ENCODE measurements at places on chromosomes 4 and X.
A peak's percentile ranks its signal among the peaks of the same experiment; 100 is the strongest.

- DNase-seq = no peak
These were observed 169.2 kb upstream of the ATP6AP2 start for GRCh38 chrX:40411340-40412111.

DNA sequence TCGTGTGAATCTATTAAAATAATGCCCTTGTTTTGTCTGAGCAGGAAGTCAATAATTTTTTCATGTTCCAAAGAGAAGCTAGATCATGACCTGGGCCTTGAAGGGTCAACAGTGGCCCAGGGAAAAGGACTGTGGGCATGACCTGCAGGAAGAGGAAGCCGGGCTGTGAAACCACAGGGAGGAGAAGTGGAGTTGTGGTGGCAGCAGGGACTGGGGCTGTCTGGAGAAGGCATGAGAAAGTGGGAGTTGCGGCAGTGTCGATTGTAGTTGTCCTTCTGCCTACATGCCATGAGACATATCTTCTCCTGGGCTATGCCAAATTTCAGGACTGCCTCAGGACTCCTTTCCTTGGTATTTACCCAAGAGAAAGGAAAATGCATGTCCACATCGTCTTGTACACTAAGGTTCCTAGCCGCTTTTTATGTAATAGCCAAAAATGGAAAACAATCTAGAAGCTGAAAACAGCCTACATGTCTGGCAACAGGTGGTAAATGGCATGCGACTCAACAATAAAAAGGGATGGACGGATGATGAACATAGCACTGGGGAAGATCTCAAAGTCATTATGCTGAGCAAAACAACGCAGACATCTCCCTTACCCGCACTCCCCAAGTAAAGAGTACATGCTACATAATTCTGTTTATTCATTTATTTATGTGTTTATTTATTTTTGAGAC, 13.6 kb upstream of the PTTG2 start:
- no peak for DNase-seq

- no peak for DNase-seq
These were observed 18.8 kb upstream of the CLDN34 start for GRCh38 chrX:9948406-9948805.

DNA sequence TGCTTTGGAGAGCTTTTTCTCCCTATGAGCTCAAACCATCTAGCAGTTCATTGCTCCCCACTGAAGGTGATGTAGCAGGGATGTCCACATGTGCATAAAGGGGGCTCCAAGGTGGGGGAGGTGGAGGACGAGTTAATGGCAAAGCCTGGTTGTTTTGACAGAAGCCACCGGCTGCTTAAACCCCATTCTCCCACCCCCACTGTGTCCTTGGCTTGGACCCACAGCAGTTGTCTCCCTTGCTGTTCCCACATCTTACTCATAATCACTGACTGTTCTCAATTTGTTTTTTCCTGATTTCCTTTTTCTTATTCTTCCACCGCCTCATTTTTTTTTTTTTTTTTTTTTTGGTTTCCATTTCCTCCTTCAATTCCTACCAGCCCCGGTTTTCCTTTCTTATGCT, 72.7 kb downstream of the GEMIN8 start:
- no peak for DNase-seq

DNA sequence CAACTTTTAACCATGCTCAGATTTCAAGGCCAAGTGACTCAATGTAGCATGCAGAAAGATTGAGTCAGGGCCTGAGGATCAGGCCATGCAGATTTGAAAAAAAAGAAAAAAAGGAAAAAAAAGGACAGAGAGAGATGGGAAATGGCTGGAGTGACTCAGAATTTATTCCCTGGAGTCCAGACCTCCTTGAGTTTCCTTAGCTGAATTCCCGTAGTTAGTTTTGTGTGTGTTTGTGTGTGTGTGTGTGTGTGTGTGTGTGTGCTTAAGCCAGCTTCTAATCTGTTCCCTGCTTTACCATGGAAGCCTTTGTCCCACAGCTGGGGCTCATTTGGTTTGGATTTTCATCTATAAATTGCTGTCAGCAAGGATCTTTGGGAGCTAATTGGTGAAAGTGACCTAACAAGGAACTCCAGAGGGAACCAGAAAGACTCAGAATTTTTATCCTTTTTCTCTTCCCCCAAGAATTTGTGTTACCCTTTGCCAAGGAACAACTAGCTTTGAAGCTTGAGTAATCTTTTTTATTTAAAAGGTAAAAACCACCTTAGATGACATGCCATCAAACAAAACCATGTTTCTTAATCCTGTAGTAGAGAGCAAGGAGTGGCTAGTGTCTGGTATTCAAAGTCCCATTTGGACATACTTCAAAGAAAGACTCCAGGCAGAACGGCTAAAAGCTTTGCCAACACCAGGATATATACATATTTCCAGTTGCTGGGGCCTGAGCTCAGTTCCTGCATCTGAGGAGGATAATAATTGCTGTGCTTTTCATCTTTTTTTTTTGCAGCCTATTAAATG, 109.0 kb upstream of the DDIT4L start:
- DNase-seq = no peak

- DNase-seq = no peak
These were observed 889.7 kb downstream of the PDHA2 start for GRCh38 chr4:96729641-96730040.

GRCh38 chr4:81552086-81552485, 80.4 kb upstream of the RASGEF1B start:
- no peak for DNase-seq

DNA sequence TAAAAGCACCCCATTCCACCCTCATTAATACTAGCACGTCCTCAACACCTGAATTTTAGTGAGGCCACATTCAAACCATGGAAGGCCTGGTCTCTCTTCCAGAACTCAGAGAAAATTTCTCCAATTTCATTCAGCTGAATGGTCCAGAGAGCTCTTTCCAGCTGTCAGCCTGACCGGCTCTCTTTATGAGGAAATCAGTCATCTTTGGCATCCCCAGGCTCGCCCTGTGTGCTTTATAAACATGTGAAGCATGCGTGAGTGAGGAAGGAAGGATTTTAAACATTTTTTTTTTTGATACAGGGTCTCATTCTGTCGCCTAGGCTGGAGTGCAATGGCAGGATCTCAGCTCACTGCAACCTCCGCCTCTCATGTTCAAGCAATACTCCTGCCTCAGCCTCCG, 1812.9 kb upstream of the TENM3 start:
- DNase-seq = no peak

GRCh38 chr4:47213971-47214370, 182.6 kb downstream of the GABRB1 start:
- DNase-seq = no peak

DNA sequence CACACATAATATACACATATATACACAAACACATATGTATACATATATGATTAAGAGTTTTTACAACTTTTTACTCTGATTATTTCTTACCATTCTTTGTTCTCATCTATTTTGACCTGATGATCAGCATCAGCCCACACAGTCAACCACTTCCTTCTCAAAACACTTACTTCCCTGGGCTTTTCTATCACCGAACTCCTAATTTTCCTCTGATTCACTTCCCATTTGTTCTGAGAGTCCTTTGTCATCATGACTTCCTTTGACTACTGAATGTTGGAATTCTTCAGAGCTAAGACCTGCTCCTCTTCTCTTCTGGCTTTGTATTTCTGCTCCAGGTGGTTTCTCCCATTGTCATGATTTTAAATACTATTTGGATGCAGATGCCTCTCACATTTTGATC, 209.5 kb upstream of the AFF2 start:
- no peak for DNase-seq

DNA sequence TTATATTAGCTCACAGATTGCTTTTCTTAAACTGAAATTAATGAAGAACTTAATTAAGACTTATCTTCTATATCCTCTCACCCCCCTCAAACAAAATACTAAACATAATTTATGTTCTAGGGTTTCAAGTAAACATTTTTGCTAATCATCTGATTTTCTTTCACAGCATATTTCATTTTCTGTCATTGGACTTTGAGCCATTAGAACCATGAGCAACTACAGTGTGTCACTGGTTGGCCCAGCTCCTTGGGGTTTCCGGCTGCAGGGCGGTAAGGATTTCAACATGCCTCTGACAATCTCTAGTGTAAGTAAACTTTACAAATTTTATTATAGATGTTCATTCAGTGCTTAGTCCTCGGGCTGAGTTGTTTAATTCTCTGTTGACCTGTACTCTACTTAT, 3.3 kb downstream of the PDLIM5 start:
- DNase-seq = peak; percentile 58

- no peak for DNase-seq
These were observed 148.3 kb downstream of the DCTD start for GRCh38 chr4:182768838-182769237.

GRCh38 chr4:13920111-13920875, 292.8 kb upstream of the BOD1L1 start:
- no peak for DNase-seq

GRCh38 chr4:127586922-127587571, 45.7 kb upstream of the INTU start:
- no peak for DNase-seq

- DNase-seq = no peak
These were observed 60.4 kb downstream of the F11 start for GRCh38 chr4:186326391-186326790.

GRCh38 chr4:69727426-69727825, 33.0 kb downstream of the SULT1B1 start:
- no peak for DNase-seq

GRCh38 chrX:150616179-150616862, 47.9 kb downstream of the MTM1 start:
- no peak for DNase-seq

- DNase-seq = no peak
These were observed 36.5 kb downstream of the HERC3 start for GRCh38 chr4:88628746-88629145.

- DNase-seq = no peak
These were observed 383.4 kb upstream of the FGF13 start for GRCh38 chrX:139094671-139095592.

DNA sequence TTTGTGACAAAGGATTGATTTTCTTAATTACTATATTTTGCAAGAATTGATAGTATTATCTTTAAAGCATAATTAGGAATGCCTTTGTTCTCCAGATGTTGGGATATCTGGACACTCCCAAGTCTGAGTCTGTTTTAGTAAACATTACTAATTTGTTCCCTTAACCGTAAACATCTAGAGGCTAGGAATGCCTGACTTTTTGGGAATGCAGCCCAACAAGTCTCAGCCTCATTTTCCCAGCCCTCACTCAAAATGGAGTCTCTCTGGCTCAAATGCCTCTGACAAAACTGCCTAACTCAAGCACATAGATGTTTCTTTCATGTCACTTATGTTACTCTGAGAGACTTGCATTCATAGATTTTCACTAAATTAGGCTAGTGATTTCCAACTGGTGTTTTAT, 297.0 kb upstream of the CLNK start:
- DNase-seq = no peak

- DNase-seq = no peak
These were observed 211.5 kb downstream of the PDGFRA start for GRCh38 chr4:54440394-54441136.

GRCh38 chr4:123580981-123581664, 184.5 kb downstream of the SPRY1 start:
- DNase-seq = no peak

DNA sequence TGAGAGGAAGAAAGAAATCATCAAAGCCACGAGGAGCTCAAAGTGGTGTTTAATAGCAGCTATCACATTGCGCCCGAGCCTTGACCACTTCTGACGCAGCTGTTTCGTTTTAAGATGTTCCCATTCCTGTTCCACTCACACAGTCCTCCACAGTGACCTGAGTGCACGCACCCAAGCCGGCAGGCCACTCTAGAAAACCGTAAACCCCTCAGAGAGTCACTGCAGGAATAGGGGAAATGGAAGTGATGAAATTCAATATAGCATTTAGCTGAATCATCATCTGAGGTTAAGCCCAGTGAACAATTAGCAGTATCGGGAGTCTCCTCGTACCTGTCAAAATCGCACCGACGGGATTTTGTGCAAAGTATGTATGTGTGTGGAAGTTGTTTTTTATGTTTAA, 17.9 kb upstream of the HAND2 start:
- no peak for DNase-seq

DNA sequence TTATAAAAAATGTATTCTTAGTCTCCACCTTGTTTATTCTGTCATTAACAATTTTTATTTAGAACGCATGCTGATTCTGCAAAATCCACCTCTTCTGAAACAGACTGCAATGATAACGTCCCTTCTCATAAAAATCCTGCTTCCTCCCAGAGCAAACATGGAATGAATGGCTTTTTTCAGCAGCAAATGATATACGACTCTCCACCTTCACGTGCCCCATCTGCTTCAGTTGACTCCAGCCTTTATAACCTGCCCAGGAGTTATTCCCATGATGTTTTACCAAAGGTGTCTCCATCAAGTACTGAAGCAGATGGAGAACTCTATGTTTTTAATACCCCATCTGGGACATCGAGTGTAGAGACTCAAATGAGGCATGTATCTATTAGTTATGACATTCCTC, 75.6 kb upstream of the SMARCA5 start:
- DNase-seq = no peak

- no peak for DNase-seq
These were observed 110.8 kb upstream of the FAM9B start for GRCh38 chrX:9144701-9145241.

DNA sequence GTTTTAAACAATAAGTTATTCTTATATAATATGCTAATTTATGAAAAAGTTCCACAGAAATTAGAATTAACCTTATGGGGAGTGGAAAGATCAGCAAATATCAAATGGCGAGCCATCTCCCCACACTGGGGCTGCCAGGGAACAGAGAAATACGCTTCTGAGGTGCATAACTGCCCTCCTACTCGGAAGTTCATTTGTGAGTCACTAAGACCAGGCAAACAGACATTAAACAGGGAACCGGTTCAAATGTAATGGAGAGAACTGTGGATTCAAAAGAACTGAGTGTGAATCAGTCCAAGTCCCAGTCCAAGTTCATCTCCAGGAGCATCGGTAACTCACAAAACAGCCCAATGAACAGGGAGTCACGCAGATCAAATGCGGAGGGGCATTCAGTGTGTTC, 11.4 kb upstream of the S100G start:
- no peak for DNase-seq

DNA sequence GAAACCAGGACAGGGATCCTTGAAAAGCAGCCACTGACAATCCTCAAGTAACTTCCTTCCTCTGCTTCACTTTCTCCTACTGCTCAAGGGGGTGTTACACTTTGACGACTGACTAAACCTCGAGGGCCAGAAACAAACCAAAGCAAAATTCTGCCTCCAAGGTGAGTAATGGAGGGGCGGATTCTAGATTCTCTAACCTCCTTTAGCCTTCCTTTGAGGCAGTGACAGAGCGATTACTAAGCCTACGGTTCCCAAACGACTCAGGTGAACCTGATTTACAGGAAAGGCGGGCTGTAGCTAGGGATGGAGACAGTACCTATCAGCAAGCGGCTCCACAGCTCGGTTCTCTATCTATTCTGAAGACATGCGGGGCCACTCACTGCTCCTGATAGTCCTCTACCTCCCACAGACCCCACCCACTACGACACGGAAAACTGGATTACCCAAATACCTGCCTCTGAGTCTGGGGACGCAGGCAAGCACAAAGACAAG, 487 bp downstream of the TBCK start:
- DNase-seq = no peak
